ENCODE measurements at places on chromosomes 13 and 19.
A peak's percentile ranks its signal among the peaks of the same experiment; 100 is the strongest.

- DNase-seq = no peak
These were observed 146.6 kb downstream of the RGCC start for GRCh38 chr13:41603917-41604316.

GRCh38 chr19:30152510-30153291 lies 210.7 kb downstream of the URI1 start:
- no peak for DNase-seq

DNA sequence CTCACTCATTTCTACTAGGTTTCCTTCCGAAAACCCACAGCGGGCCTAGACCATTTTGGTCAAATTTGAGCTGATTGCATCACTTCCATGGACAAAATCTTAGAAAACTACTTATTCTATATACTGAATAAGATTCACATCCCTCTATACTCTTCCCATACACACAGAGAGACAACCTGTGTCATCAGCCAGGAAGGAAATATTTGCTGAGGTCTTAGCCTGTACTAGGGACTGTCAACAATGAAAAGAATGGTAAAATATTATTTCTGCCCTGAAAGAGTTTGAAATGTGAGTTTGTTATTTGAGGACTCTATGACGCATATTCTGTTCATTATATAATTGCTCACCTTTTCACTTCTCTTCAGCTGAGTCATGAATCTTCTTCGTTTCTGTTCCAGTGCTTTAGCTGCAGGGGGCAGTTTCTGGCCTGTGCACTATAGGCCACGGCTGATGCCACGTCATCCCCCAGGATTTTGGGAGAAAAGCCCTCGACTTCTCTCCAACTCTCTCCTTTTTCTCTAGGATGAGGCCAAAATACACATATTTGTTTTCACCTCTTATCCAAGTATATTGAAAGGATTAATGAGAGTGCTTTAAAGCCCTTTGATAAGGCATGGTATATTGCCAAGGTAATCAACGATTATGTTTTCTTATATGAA lies 47.7 kb downstream of the GSX1 start:
- no peak for DNase-seq

- no peak for DNase-seq
These were observed 29.7 kb downstream of the MLLT1 start for GRCh38 chr19:6250024-6250615.

DNA sequence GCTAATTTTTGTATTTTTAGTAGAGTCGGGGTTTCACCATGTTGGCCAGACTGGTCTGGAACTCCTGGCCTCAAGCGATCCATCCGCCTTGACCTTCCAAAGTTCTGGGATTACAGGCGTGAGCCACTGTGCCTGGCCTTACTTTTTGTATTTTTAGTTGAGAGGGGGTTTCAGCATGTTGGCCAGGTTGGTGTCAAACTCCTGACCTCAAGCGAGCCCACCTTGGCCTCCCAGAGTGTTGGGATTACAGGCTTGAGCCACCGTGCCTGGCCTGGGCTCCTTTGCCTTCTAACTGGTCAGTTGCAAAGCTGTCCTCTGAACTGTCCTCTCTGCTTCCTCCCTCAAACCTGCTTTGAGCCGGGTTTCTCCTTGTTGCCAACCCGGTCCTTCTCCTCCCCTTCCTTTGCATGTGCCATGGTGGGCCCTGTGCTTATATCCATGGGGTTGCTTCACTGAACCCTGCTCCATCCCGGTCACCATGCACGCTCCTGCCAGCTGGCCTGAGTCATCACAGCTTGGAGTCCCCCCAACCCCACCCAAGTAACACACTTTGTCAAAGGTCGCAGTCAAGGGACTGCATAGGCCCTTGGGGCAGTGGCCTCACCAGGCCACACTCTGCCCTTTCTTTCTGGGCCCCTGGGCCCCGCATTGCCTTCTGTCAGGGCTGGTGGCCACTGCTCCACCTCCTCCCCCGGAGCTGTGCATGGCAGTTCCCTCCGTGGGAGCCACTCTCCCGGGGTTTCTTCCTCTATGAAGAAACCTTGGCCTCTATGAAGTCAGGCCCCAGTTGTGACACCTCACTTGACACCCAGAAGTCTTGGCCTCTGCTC lies 21.2 kb downstream of the WTIP start:
- no peak for DNase-seq

DNA sequence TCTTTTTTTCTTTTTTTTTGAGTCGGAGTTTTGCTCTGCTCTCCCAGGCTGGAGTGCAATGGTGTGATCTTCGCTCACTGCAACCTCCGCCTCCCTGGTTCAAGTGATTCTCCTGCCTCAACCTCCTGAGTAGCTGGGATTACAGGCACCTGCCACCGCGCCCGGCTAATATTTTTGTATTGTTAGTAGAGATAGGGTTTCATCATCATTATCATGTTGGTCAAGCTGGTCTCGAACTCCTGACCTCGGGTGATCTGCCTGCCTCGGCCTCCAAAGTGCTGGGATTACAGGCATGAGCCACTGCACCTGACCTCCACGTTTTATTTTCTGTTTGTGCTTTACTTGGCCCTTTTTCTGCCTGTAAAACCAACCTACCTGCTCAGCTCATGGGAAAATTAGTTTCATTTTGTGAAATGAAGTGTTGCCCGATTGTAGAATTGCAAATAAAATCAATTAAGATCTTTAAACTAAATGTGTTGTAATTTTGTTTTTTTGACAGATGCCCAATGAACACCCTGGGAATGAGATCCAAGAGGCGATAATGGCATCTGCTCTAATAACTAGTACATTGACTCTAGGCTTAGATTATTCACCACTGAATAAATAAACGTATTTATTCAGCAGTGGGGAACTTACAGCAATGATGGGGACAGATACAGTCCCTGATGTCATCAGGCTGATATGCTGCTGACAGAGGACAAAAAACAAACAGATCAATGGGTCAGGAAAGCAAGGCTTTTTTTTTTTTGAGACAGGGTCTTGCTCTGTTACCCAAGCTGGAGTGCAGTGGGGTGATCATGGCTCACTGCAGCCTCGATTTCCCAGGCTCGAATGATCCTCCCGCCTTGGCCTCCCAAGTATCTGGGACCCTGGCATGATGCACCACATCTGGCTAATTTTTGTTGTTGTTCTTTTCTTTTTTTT lies 2.2 kb upstream of the RAB11B start:
- no peak for DNase-seq

GRCh38 chr19:2248136-2249009 lies 750 bp upstream of the AMH start:
- peak; percentile 95 for DNase-seq

All from NCI-H1417 (cell line).